Astrocyte of the cerebellum (primary cell): ENCODE measurements at places on chromosomes 13 and 19.

- no peak for DNase-seq
Observed at GRCh38 chr19:18157465-18158063, 4.6 kb downstream of the PIK3R2 start.

GRCh38 chr19:50536662-50537305 is 23.1 kb upstream of the ASPDH start:
- no peak for DNase-seq

- DNase-seq = no peak
Observed at GRCh38 chr13:19650742-19651141, 17.3 kb downstream of the MPHOSPH8 start.

DNA sequence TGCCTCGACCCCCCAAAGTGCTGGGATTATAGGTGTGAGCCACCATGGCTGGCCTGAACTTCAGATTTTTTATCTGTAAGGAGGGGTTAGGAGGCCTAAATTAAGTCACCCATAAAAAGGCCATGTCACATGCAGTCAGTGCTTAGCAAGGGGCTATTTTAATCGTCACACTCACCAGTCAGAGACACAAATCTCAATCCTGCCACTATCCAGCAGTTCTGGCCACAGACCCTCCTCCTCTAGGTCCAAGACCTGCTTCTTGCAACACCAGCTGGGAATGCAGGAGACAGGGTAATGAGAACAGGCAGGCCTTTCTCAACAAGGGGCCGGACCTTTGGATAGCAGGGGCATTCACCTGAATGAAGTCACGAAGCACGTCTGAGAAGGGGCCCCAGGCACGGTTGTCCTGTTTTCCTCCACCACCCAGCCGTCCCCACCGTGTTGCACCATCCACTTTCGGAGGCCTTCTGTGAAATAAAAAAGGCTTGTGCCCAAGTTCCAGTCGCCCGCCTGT is 1.4 kb downstream of the FBXO27 start:
- DNase-seq = no peak

- peak; percentile 26 for DNase-seq
Observed at GRCh38 chr13:38686577-38687245, at the start of gene FREM2. Gene FREM2, plus strand, starts transcription at chr13:38687077. Its CDS starts 268 bp downstream, at chr13:38687345.

GRCh38 chr13:42272115-42272803 is at the start of gene AKAP11:
Gene AKAP11, plus strand, starts transcription at chr13:42272152. Its CDS starts 14,197 bp downstream, at chr13:42286349.
- no peak for DNase-seq

GRCh38 chr19:39423258-39424086 is 11.0 kb downstream of the PLEKHG2 start:
- DNase-seq = no peak

- DNase-seq = no peak
Observed at GRCh38 chr13:48559638-48560320, 26.9 kb upstream of the RCBTB2 start.

DNA sequence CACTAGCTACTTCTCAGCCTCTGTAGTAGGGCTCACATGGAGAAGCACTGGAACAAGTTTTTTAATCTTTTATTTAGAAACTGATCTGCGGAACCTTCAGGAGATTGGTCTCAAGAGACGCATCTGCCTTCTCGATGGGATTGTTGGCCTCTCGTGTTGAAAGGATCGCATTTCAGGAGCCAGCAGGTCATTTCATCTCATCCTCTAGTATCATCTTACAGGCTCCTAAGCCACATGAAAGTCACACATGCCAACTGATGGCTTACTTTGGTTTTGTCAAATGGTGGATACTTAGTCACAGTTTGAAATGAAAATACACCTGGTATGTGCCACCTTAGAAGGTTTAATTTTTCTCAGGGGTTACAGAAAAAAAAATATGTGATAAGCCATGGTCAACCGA is 1703.6 kb downstream of the EFNB2 start:
- DNase-seq = no peak

DNA sequence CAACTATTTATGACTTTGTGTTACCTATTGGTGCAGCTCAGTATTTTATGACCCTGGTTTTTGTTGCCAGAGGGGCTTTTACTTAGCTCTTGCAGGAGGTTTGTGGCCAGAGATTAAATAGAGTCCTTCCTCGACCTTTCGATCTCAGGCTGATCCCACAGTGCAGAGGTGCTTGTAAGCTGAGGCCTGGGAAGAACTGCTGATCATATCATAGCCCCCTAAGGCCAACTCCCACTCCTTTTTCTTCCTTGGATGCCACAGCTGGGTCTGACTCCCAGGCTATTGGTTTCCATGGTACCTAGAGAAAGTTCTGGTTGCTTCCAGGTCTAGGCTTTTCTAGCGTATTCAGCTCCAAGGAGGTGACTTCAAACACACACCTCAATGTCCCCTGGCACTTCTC is 324.9 kb downstream of the FOXO1 start:
- DNase-seq = no peak
